Common myeloid progenitor, CD34-positive (primary cell): ENCODE measurements at places on chromosomes 6 and 20.

DNA sequence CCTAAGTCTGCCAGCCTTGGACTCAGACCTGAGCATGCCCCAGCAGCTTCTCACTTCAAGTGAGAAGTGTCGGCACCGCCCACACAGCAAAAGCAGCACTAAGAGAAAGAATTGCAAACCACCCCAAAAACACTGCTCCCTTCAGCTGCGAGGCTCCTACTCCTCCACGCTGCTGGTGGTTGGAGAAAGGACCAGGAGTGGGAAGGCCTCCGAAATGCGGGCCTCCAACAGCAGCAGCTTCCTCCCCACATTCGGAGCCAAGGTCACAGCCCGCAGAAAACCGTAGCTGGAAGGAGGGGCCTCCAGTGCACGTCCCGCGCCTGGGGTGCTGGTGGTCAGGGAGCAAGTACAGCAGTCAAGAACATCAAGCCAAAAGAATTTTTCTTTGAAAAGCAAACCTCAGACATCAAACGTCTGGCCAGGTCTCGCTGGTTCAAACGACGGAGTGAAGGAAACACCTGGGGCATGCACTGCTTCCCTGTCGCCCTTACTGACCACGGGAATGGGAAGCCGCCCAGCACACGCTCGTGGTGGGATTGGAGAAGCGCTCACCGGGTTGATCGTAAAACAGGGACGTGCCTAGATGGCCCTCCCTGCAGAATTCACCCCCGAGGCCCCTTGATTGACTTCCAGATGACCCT, 185.6 kb upstream of the CST7 start:
- H3K4me1 ChIP-seq: peaks cover 16% of the 10 kb centered on the region
- H3K36me3 ChIP-seq: no peaks in the 10 kb centered on the region
- DNase-seq: peak; percentile 51

- H3K27ac ChIP-seq: no peak overlapping the region
- no peak for DNase-seq
- H3K27me3 ChIP-seq: no peaks in the 10 kb centered on the region
- H3K36me3 ChIP-seq: no peaks in the 10 kb centered on the region
Measured at GRCh38 chr6:141321493-141322347, 811.0 kb upstream of the GJE1 start.

DNA sequence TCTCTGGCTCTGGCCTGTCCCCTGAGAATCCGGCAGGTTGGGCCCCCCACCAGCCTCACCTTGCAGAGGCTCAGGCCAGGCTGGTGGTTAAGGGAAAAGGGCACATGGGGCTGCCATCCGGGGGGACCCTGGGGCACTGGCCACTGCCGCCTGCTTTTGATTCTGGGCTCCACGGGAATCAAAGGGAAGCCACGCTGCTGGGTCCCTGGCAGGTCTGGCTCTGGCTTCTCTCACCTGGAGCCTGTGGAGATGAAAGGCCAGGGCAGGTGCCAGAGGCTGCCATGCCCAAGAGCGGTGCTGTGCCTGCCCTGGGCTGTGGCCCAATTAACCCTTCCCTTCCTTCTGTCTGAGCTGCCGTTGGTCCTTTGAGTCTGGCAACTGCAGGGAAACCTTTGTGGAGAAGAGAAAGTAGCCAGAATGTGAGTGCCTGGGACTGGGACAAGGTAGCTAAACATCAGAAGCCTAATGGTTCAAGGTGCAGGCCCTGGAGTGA, 9.4 kb upstream of the CDH22 start:
- DNase-seq: no peak
- no peak overlapping the region for H3K4me3 ChIP-seq
- H3K27me3 ChIP-seq: peaks cover 33% of the 10 kb centered on the region
- no peaks in the 10 kb centered on the region for H3K4me1 ChIP-seq

DNA sequence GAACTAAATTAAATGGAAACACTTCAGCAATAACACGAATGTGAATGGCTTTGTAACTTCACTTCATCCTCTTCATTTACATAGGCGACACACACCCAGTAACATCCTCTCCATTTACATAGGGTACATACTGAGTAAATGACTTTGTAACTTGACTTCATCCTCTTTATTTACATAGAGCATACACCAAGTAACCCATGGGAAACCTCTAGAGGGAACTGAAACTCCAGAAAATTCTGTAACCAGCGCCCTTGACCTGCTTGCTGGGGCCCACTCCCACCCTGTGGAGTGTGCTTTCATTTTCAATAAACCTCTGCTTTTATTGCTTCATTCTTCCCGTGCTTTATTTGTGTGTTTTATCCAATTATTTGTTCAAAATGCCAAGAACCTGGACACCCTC, 81.6 kb upstream of the OPRM1 start:
- no peak for DNase-seq
- H3K27me3 ChIP-seq: no peaks in the 10 kb centered on the region
- no peaks in the 10 kb centered on the region for H3K4me1 ChIP-seq
- H3K36me3 ChIP-seq: no peaks in the 10 kb centered on the region
- H3K4me3 ChIP-seq: no peak overlapping the region
- no peak overlapping the region for H3K27ac ChIP-seq

DNA sequence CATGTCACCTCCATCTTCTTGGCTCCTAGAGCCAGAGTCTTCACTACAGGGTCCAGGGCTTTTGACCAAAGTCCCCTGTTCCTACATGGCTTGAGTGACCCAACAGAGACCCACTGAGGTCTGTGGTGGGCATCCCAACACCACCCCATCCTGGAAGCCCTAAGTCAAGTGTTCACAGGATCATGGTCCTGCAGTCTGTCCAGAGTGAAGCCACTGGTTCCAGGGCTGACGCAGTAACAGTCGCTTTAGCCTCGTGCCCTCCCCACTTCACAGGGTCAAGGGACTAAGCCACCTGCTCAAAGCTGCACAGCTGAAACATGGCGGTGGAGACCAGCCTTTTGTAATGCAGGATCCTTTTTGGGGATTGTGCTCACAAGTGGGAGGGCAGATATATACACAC, 133.9 kb downstream of the JPH2 start:
- no peak overlapping the region for H3K4me3 ChIP-seq
- H3K27ac ChIP-seq: no peak overlapping the region
- no peak for DNase-seq
- H3K27me3 ChIP-seq: no peaks in the 10 kb centered on the region

DNA sequence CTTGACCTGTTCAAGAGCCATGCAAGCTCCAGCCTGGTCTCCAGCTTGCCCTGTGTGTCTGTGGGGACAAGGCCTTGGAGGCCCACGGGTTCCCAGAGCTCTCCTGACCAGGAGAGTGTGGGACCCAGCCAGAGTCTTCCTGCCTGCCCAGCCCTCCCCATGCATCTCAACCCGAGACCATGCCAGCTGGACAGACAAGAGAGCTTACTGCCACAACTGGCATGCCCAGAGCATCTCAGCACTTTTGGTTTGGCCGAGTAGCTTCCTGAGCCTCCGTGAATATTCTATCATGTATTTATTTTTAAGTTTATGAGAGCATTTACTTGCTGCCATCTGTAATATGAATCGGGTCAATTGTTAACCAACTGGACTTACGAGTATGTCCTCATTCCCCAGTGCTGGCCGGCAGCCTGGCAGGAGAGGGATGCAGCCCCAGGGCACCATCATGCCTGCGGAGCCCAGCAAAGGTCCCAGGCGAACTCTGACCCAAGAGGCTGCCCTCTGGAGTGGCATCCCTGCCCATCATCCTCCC, 14.9 kb downstream of the IP6K3 start:
- H3K4me3 ChIP-seq: no peak overlapping the region
- H3K4me1 ChIP-seq: no peaks in the 10 kb centered on the region
- H3K36me3 ChIP-seq: no peaks in the 10 kb centered on the region
- DNase-seq: no peak
- peaks cover 4% of the 10 kb centered on the region for H3K27me3 ChIP-seq
- H3K27ac ChIP-seq: no peak overlapping the region

DNA sequence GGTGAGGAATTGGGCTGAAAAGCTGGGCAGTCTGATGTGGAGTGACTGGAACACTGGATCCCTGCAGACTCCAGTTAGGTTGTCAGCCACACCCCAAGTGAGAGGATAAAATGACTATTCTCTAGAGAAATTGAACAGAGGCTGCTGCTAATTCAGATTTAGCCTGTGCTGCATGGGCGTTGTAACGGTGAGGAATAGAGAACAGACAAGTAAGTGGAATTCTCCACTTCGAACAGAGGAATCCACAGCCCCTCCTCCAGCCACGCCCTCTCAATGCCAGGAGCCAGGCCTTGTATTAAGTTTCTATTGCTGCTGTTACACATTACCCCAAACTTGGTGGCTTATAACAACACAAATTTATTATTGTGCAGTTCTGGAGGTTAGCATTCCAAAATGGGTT, 109.3 kb downstream of the CFAP61 start:
- no peak for DNase-seq
- H3K4me3 ChIP-seq: no peak overlapping the region

DNA sequence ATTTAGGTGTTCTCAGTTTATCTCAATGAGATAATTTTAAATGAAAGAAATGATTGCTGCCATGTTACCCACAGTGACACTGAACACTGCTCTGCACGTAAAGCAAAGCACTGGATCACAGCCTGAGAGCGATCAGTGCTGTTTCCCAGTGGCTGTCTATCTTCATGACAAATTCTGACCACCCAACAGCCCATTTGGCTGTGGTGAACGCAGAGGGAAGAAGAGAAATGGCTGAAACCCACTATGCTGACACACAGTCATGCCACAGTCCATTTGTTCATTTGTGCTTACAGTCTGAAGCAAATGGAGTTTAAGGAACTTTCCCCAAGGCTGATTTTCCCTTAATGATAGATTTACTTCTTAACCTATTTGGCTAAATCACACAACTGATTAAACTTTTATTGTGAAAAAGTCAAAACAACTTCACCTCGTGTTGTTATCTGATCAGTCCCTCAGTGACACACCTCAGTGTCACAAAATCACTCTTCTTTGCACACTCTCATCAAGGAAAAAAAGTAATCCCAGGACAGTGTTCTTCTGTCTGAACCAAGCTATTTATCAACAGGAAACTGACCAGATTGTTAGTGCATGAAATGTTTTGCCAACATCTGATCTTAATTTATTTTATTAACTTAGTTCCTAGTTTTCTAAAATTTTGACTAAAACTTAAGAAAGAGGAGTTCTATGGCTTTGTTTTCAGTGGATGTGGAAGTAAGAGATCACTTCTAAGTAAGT, 225.1 kb downstream of the TBX18 start:
- H3K4me1 ChIP-seq: no peaks in the 10 kb centered on the region
- H3K36me3 ChIP-seq: no peaks in the 10 kb centered on the region
- no peak overlapping the region for H3K4me3 ChIP-seq
- no peak for DNase-seq

GRCh38 chr6:35602133-35602946, 86.4 kb downstream of the FKBP5 start:
- H3K4me1 ChIP-seq: peaks cover 26% of the 10 kb centered on the region
- no peaks in the 10 kb centered on the region for H3K27me3 ChIP-seq
- H3K4me3 ChIP-seq: peak overlapping the region; percentile 8
- no peak for DNase-seq
- peaks cover 11% of the 10 kb centered on the region for H3K36me3 ChIP-seq

- no peak overlapping the region for H3K4me3 ChIP-seq
- DNase-seq: no peak
- no peaks in the 10 kb centered on the region for H3K27me3 ChIP-seq
- H3K27ac ChIP-seq: no peak overlapping the region
Measured at GRCh38 chr6:136757150-136757549, 35.1 kb downstream of the MAP3K5 start.

DNA sequence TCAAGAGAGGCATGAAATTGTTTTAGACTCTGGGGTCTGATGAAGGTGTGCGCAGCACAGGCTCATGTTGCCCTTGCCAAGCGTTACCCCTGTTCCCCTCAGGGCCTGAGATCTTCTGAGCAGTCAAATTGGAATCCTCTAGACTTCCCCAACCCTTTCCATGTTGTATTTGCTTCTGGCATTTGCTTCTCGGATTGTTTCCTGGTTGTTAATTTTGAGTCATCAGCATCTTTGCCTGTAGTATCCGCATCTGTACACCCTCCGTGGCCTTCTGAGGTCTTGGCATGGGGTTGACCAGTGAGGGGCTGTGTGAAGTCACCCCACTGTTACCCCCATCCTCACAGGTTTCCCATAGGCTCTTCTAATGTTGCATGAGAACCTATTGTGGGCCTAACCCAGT, 40.9 kb downstream of the SLC24A3 start:
- H3K27ac ChIP-seq: no peak overlapping the region
- peaks cover 1% of the 10 kb centered on the region for H3K4me1 ChIP-seq
- no peaks in the 10 kb centered on the region for H3K36me3 ChIP-seq
- DNase-seq: no peak
- no peaks in the 10 kb centered on the region for H3K27me3 ChIP-seq

DNA sequence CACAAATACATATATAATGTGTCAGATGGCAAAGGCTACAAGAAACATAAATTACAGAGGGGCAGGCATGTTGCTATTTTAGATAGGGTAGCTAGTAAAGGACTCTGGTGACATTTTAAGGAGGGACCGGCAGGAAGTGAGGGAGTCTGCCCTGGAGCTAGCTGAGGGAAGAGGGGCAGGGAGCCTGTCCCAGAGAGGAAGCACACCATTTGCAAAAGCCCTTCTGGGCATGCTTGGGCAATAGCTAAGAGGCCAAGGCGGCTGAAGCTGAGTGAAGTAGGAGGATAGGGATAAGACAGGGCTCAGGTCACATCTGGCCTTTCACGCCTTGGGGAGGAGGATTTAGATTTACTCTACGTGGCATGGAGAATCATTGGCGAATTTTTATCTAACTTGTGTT, 96.2 kb downstream of the RTN4IP1 start:
- peaks cover 27% of the 10 kb centered on the region for H3K4me1 ChIP-seq
- peaks cover 48% of the 10 kb centered on the region for H3K36me3 ChIP-seq
- DNase-seq: no peak
- H3K27ac ChIP-seq: no peak overlapping the region
- no peaks in the 10 kb centered on the region for H3K27me3 ChIP-seq
- no peak overlapping the region for H3K4me3 ChIP-seq

- H3K4me1 ChIP-seq: peaks cover 4% of the 10 kb centered on the region
- DNase-seq: no peak
- no peaks in the 10 kb centered on the region for H3K36me3 ChIP-seq
- no peak overlapping the region for H3K4me3 ChIP-seq
Measured at GRCh38 chr6:56856036-56856580, 98.8 kb upstream of the BEND6 start.

GRCh38 chr20:24647713-24648112, 178.3 kb downstream of the SYNDIG1 start:
- H3K4me3 ChIP-seq: no peak overlapping the region
- no peaks in the 10 kb centered on the region for H3K36me3 ChIP-seq
- H3K27ac ChIP-seq: no peak overlapping the region
- H3K4me1 ChIP-seq: no peaks in the 10 kb centered on the region
